ENCODE measurements at places on chromosomes 13 and 19.

DNA sequence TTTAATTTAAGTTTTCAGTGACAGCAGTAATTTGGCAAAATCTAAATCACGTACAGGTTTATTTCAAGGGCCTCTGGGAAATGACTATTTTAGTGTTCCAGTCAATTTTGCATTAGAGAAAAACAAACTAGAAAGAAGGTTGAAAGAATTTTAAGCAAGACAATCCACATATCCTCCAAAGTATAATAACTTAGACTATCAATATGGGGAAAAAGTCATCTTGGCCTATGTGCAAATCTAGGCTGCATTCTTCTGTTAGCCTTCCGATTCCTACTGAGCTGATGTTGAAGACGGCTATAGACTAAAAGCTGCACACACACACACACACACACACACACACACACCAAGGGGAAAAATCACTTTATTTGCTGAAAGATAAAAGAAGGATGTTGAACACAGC lies 81.3 kb downstream of the SLITRK6 start:
- DNase-seq: no peak

- peak; percentile 93 for DNase-seq
Observed at GRCh38 chr13:37306778-37307544, 201.5 kb upstream of the CSNK1A1L start.

- no peak for DNase-seq
Observed at GRCh38 chr13:97321101-97321500, 99.0 kb downstream of the MBNL2 start.

- DNase-seq: no peak
Observed at GRCh38 chr19:42229301-42229854, 9.3 kb downstream of the ZNF526 start.

GRCh38 chr13:80924596-80924995 lies 583.7 kb upstream of the SPRY2 start:
- DNase-seq: no peak

- DNase-seq: peak; percentile 81
Observed at GRCh38 chr19:29965492-29965891, 23.5 kb downstream of the URI1 start.

DNA sequence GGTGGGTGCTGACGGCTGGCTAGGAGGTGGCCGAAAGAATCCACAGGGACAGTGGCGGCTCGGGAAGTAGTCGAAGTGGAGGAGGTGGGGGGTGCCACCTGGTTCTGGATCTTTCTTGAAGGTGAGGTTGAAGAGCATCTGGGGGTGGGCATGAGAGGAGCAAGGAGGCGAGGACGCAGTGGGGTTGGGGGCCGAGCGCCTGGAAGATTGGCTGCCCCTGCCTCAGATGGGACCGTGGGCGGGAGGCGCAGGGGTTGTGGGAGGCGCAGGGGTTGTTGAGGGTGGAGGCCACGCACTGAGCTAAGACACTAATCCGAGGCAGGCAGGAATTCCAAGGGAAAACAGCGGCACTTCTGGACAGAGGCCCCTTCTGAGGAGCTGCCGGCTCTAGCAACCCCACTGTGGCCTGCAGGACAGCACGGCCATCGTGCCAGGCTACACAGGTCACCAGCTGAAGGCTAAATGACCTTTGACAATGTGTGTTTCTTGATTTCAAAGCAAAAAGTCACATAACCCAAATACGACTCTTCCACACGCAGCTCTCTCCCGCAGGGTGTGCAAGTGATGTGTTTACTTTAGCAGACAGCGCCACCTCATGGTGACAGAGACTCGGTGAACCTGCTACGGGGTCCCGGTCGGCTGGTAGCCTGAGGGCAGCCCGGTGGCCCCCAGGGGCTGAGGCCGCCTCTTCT lies 44.1 kb upstream of the RANBP3 start:
- peak; percentile 66 for DNase-seq

DNA sequence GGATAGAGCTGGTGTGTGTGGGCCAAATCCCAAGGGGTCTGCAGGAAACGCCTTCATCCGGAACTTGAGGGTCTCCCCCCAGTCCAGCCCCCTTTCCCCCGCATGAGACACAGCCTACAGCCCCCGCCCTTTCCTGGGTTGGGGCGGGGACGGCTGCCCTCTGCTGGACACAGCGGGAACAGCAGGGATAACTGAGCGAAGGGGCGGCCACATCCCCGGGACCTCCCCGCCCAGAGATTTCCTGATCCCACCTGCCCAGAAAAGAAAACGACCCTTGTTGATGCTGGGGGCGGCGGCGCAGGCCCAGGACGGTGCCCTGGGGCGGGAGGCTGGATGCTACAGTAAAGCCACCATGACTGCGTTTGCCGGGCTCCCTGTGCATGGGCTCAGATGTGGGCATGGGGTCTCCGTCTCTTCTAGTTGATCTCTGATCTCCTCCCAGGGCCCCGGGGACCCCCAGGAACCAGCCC lies 14.2 kb downstream of the ONECUT3 start:
- no peak for DNase-seq

- no peak for DNase-seq
Observed at GRCh38 chr13:84951128-84951527, 848.1 kb downstream of the SLITRK6 start.
